ENCODE measurements at places on chromosomes 4 and X.
A peak's percentile ranks its signal among the peaks of the same experiment; 100 is the strongest.

- ATAC-seq: peak; percentile 36
Observed at GRCh38 chr4:155787113-155787710, 28.4 kb downstream of the GUCY1B1 start.

GRCh38 chr4:41935652-41936021, 408 bp downstream of the TMEM33 start:
- ATAC-seq: peak; percentile 17

DNA sequence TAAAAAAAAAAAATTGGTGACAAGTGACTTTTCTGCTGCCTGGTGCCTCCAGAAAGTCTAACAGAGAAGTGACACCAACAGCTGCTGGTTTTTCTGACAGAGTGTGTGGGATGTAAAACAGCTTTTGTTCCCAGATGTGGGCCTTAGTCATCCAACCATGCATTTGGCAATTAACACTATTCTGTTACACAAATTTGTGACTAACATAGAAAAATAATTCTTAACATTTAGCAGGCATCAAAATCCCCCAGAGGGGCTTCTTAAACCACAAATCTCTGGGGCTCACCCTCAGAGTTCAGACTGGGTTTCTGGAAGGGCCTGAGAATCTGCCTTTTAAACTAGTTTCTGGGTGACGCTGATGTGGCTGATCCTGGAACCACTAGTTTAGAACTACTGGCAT, 100.5 kb upstream of the PCDH7 start:
- no peak for ATAC-seq

DNA sequence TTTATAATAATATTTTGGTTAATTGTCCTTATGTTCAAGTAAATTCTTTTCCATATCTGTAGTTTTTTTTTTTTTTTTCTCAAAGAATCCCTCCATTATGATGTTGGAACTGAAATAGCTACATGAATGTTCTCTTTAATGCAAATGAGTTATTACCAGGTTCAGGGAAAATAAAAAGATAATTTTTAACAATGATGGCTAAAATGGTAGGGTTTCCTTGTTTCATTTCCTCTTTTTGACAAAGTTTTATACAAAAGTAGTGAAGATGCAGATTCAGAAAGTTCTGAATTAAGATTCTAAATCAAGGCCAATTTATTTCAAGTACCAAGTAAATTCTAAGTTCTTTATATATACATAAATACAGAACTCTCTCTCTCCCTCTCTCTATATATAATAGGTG, 779.0 kb upstream of the INTU start:
- no peak for ATAC-seq

- ATAC-seq: no peak
Observed at GRCh38 chr4:168164045-168164444, 71.7 kb downstream of the ANXA10 start.

DNA sequence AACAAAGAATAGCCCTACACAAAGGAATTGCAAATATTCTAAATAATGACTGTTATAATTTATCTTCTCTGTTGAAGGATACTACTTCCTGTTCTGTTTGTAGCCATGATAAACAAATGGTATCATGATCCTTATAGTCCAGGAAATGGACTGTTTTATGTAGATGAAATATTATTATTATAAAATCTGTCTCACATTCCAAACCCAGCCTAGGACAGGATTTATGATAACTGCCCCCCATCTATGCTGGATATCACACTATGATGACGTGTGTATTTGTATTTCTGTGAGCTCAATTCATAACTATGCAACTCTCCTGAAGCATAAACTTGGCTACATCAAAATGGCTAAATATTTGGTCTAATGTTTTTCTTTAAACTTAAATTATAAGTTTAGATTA, 21.3 kb downstream of the DMD start:
- no peak for ATAC-seq

DNA sequence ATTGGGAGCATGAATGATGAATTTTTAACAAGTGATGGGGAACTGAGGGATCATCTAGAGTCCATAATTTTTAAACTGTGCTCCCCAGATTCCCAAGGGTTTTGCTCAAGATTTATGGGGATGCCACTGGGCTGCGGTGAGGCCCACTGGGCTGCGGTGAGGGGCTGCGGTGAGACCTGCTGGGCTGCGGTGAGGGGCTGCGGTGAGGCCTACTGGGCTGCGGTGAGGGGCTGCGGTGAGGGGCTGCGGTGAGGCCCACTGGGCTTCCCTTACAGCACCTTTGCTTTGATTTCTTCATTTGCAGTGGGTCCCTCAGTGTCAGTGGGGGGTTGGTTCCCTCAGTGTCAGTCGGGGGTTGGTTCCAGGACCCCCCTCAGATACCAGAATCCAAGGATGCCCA, 47.4 kb upstream of the ATOH1 start:
- ATAC-seq: no peak

- ATAC-seq: no peak
Observed at GRCh38 chr4:158285429-158286216, 75.3 kb downstream of the TMEM144 start.

GRCh38 chr4:179755322-179755721, 2313.1 kb upstream of the AGA start:
- ATAC-seq: no peak

DNA sequence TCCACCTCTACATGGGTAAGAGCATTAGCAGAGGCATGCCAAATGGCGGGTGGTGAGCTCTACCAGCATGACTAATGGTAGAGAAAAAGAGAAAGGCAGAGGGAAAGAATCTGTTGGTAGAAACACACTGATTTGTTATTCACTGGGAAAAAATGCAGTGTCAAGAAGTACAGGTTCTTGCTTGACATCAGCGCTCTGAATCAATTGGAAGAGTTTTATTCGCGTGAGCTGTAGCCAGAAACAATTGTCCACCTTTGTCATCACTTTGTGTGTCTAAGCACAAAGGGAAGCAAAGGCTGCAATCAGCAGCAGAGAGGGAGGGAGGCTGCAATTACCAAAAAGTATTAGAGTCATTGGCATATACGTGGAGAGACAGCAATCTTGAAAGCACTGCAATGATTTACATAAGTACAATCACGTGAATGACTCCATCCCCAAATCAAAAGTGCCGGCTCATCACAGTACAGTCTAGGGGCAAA, 67.7 kb upstream of the HS3ST1 start:
- ATAC-seq: no peak

- ATAC-seq: no peak
Observed at GRCh38 chr4:6749340-6750171, 33.0 kb upstream of the KIAA0232 start.
